ENCODE measurements at places on chromosomes 11 and 22.

DNA sequence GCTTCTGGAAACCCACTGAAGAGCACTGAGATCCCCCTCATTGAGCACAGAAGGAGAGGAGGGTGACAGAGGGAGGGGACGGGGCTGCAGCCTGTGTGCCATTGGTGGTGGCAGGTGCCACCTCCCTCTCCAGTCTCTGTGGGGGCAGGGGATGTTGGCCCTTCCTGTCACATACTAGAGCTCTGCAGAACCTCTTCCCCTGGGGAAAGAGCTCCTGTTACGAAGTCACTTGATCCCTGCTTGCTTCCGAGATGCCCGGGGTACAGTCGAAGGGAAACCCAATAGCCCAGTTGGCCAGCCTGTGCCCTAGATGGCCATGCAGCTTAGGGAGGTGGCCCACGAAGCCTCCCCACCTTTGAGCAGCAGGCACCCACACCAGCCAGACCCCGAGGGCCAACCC lies 29.4 kb downstream of the DAGLA start:
- DNase-seq: no peak

- DNase-seq: no peak
These were observed 28.2 kb upstream of the MGAT3 start for GRCh38 chr22:39428597-39429071.

GRCh38 chr11:68584097-68584496 lies 100.2 kb upstream of the GAL start:
- peak; percentile 25 for DNase-seq

GRCh38 chr22:42711281-42711731 lies 9.4 kb downstream of the A4GALT start:
- DNase-seq: no peak

DNA sequence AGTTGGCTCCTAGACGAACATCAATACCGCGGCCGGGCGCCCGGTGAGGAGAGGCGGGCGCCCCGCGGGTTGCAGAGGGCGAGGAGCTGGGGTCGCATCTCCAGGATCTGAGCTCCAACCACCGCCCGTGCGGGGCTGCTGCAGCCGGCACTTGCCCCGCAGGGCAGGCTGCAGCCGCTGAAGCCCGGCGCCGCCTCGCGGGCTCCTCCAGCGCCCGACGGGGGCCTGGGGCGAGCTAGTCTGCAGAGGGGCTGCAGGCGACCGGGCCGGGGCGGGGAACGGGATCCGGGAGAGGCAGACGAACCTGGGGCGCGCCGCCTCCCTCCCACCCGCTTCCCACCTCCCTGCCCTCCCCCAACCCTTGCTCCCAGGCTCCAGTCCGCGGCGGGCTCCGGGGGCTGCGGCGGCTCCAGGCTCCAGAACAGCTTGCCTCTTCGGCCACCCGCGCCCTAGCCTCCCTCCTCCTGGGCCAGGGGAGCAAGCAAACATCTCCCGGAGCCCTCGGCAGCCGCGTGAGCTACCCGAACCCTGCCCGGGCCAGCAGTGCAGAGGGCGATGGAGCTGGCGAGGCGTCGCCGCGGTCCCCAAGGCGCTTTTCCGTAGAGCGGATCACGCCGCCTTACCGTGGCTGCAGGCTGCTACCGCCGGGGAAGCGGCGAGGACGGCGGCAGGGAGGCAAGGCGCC lies 802 bp downstream of the TENM4 start:
- no peak for DNase-seq

DNA sequence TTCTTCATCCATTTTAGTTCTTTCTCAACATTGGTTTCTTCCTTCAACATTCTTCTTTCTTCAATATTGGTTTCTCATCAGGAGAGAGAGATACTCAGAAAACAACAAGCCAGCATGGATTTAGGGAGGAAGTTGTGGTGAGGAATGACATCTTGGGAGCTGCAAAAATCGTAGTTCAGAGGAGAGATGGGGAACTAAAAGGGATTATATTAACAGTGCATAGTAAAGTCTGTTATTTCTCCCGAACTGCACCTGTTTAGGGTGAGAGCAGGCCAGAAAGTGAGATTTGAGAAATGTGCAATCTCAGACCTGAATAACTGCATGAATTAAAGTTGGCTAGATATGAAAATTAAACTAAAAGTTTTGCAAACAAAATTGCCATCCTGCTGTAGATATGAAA lies 94.5 kb downstream of the CASP12 start:
- no peak for DNase-seq

DNA sequence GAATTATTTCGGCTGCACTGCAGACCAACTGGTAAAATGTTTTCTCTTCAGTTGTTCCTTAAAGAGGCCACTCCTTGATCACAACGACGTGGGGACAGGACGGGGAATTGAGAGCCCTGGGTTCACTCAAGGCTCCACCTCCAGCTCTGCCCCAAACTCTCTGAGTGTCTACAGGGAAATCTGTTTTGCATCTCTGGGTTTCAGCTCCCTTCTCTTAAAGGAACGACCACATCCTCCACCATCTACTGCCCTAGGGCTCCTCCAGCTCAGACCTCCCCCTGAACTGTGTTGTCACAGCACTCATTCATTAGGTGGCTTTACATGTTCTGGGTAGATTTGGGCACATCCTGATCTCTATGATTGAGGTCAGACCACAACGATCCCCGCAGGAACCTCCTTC lies 5.1 kb upstream of the PPFIA1 start:
- no peak for DNase-seq

- DNase-seq: peak; percentile 29
These were observed 21.8 kb downstream of the MCAM start for GRCh38 chr11:119295178-119295577.

DNA sequence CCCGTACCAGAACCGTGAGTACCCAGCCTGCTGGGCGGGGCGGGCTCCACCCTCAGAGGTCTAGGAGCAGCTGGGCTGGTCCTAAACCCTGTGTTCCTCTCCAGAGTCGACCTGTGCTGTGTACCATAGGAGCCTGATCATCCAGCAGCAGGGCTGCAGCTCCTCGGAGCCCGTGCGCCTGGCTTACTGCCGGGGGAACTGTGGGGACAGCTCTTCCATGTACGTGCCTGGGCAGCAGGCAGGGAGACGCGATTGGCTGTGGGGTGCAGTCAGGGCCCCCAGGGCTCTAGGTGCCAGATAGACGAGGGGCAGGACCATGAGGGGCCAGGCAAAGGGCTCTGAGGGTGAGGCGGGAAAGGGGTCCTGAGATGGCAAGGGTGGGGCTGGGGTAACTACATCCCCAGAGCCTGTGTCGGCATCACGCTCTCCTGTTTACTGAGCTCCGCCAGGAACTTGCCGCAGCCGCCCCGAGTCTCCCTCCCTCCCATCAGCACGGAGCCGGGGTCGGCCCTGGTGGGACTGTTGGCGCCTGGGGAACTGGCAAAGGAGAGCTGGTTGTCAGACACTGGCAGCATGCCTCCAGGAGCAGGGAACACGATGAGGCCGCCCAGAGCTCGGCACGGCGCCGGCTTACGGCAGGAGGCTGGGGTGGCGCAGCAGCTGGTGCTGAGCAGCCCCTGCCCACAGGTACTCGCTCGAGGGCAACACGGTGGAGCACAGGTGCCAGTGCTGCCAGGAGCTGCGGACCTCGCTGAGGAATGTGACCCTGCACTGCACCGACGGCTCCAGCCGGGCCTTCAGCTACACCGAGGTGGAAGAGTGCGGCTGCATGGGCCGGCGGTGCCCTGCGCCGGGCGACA lies 22.9 kb upstream of the MUC5B start:
- DNase-seq: no peak

DNA sequence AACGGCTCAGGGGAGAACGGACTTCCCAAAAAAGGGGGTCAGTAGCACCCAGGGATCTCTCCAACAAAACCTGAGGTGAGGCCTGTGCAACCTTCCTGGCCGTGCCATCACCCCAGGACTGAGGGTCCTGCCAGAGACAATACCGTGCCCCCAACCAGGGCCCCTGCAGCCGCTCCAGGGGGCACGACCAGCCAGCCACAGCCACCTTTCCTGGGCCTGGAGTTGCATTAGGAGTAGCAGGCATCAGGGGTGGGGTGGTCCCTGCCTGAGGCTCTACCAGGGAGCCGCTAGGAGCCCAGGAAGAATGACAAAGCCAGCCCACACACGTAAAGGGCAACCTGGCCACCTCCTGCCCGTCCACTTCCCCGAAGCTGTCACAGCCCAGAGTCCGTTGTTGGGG lies 137.8 kb downstream of the BRD1 start:
- DNase-seq: no peak

GRCh38 chr22:28600546-28601143 lies 79.0 kb downstream of the TTC28 start:
- peak; percentile 82 for DNase-seq

- DNase-seq: no peak
These were observed 792.2 kb downstream of the METTL15 start for GRCh38 chr11:28900427-28900826.

- DNase-seq: peak; percentile 92
These were observed 33.1 kb upstream of the SMPD1 start for GRCh38 chr11:6357222-6357621.

DNA sequence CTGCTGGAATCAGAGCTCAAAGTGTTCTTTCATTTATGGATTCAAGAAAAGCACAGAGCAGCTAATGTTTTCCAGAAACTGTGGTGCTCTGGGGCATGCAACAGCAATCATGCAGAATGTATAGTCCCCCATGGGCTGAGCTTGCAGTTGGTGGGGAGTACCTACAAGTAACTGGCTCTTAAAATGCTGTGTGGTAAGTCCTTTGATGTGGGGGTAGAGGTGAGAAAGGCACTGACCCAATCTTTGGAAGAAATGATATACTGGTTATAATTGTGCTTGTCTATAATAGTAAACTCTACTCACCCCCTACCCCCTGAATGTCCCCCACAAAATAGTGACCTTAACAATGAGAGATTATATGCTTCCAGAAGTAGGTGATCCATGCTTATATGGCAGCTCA lies 29.1 kb upstream of the CD44 start:
- no peak for DNase-seq

GRCh38 chr22:33255791-33256190 lies 197.6 kb upstream of the SYN3 start:
- no peak for DNase-seq

DNA sequence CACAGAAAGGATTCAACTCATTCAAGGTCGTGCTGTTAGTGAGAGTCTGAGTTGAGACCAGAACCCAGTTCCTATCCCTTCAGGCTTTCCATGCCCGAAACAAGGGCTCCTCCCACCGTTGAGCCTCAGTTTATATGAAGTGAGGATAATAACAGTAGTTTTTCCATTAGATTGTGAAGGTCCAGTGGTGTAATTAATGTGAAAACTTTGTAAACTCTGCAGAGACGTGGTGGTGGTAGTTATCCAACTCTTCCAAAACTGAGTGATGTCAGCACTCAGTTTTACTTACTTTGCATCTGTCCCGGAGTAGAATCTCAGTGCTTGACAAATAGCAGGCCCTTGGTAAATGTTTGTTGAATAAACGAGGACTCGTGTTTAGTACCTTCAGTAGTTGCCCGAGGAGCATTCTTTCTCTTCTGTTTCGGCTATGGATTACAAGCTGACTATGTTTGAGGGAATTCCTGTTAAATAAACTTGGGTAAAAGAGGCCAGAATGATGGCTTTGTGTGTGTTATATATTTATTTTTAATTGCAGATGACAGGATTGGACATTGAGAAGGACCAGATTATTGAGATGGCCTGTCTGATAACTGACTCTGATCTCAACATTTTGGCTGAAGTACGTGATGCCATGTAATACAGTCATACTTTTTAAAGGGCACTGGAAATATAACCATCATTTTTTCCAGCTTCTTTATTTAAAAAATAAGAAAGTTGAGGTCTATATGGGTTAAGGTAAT lies 1.0 kb downstream of the REXO2 start:
- peak; percentile 36 for DNase-seq

GRCh38 chr11:2100361-2101170 lies 38.6 kb downstream of the IGF2 start:
- peak; percentile 35 for DNase-seq

DNA sequence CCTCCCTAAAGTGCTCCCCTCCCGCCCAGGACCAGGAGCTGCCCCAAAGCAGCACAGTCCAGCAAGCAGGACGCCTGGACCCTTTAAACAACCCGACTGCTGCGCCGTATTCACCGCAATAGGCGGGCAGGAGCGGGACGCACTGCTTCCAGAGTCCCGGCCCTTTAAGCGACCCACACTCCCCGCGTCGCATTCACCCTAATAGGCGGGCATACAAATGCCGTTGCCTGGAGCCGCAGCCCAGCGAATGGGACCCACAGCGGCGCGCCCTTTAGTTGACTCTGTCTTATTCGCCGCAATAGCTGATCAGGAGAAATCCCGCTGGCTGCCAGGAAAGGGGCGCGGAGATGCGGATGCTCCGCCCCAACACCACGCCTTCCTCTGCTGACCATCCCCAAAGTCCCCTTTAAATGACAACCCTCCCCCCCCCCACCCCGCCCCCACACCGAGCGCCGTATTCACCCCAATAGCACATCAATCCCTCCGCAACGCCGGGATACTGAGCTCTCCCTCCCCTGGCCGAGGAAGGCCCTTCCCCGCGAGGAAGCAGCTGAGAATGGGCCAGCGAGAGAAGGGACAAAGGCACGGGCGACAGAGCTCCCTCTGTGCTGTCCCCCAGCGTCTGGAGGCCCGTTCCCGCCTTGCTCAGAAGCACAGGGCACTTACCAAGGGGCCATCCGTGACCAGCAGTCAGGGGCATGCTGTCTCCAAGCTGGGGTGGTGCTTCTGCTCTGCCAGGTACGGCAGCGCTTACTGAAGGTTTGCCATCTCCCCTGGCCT lies 4.7 kb downstream of the OSBPL5 start:
- peak; percentile 92 for DNase-seq

DNA sequence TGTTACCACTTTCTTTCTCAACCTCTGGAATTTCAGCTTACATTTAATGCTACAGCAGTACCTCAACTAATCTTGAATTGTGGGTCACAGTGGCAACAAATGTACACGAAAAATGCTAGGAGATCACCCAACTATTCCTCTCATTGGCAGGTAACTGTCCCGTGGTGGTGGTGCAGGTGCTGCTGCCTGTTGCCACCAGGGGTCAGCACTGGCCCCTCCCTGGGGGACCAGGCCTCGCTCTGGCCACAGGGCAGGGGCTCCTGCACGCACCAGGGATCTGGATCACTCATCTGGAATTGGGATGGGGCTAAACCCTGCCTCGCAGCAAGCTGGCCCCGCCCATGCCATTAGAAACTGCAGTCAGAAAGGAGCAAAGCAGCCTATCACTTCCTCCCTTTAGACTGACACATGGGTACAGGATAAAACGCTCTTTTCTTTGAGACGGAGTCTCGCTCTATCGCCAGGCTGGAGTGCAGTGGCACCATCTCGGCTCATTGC lies 6.9 kb upstream of the POLDIP3 start:
- DNase-seq: peak; percentile 65

DNA sequence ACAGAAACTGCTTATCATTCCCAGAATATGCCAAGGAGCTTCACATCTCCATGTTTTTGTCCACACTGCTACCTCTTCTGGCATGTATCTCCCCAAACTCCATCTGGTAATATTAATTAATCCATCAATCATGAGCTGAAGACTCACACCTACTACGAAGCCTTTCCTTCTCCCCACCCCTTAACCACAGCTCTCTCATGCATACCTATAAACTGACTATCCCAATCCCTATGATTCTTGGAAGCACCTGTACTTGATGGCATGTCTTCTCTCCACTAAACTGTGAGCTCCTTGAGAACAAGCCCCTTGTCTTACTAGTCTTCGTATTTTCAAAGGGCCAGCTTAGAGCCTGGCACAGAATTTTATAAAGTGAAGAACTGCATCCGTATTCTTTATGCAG lies 47.3 kb downstream of the RELT start:
- no peak for DNase-seq

- DNase-seq: peak; percentile 96
These were observed at the start of gene LTO1 for GRCh38 chr11:69674886-69675714. Gene LTO1 (minus strand): TSS chr11:69675353. CDS start chr11:69675239, 114 bp downstream.

- DNase-seq: peak; percentile 77
These were observed 723.0 kb downstream of the KCNA4 start for GRCh38 chr11:29293825-29294224.

GRCh38 chr11:57402188-57403002 lies 11.9 kb upstream of the PRG2 start:
- DNase-seq: no peak

GRCh38 chr22:39731881-39732555 lies 161.5 kb downstream of the CACNA1I start:
- no peak for DNase-seq
